ENCODE measurements at places on chromosomes 4 and X.

DNA sequence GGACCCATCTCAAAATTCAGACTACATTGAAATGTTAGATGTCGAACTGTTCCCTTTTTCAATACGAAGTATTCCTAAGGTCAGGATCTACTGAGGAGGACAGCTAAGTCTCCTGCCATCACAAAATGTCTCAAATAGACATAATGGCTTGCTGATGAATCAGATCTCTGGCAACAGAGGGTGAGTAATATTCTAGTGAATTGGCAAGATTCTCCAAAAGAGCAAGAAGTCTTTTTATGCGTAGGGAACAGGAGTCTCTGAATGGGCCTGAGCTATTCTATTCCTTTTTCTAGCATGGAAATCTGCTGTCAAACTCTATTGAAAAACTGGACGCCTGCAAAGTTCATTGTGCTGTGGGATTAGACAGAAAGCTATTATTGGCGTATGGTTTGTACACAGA, 145.4 kb downstream of the FNIP2 start:
- no peak for DNase-seq

DNA sequence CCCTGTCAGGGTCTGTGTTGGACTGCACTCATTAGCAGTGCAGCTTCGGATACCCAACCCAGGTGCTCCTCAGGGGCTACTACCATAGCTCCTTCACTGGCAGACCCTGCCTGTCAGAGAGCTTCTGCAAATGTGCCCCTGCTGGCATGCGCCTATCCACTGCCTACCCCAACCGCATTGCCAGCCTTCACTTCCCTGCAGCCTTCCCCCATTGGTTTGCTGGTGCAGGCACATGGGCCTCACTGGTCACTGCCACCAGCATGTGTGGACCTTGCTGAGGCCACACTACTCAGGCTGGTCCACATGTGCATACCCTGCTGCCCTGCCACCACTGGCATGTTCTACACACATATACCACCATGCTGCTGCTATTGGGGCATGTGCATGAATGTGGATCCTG, 72.5 kb upstream of the MAGEH1 start:
- no peak for DNase-seq

- no peak for DNase-seq
These were observed 76.4 kb upstream of the MYOZ2 start for GRCh38 chr4:119059221-119059620.

GRCh38 chrX:9677098-9677739, 88.4 kb downstream of the GPR143 start:
- DNase-seq: no peak

- DNase-seq: no peak
These were observed 75.0 kb upstream of the GNPDA2 start for GRCh38 chr4:44801384-44801783.

- no peak for DNase-seq
These were observed 147.2 kb downstream of the SPCS3 start for GRCh38 chr4:176467001-176467400.

Measured in T-helper 1 cell (primary cell).